ENCODE measurements at places on chromosomes 1 and 21.

DNA sequence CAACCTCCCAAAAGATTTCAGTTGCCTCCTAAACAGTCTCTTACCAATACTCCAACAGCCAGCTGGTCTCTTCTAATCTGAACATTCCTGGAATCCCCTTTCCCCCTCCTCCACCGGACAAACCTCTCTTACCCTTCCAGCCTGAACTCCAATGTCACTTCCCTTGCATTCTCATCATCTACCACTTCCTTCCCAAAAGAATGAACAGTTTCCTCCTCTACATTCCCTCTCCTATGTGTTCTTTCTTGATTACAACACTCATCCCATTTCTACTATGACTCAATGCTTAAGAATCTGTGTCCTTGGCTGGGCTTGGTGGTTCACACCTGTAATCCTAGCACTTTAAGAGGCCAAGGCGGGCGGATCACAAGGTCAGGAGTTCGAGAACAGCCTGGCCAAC is 417.1 kb downstream of the SETD4 start:
- no peak for DNase-seq

DNA sequence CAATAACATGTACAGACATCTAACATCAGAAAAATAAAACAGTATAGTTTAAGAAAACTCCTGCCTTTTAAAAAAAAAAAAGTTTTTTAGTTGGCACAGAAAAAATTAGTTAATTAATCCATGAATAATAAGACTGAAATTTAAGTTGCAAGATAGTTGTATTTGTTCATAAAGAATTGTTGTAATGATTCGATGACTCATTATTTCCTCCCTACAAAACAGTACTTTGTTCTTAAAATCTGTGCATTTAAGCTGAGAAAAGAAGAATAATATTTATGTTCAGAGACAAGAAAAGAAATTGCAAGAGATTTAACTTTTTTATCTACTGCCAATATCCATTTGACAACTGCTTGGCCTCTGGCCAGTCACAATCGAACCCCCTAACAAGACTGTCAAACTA is 894.7 kb downstream of the ADGRL2 start:
- no peak for DNase-seq

- no peak for DNase-seq
Observed at GRCh38 chr1:19973616-19974015, 5.8 kb downstream of the PLA2G2A start.

GRCh38 chr1:78388275-78388674 is 102.5 kb upstream of the PTGFR start:
- DNase-seq = no peak

- DNase-seq = no peak
Observed at GRCh38 chr1:96425382-96426129, 296.0 kb upstream of the PTBP2 start.

- DNase-seq = peak; percentile 40
Observed at GRCh38 chr1:159008744-159009188, 941 bp upstream of the IFI16 start.

- no peak for DNase-seq
Observed at GRCh38 chr1:4395676-4396075, 258.7 kb upstream of the AJAP1 start.

GRCh38 chr1:80282536-80282935 is 1276.0 kb upstream of the ADGRL4 start:
- DNase-seq = no peak

Data from CD8-positive, alpha-beta memory T cell (primary cell).